ENCODE measurements at places on chromosomes 6 and 20.

DNA sequence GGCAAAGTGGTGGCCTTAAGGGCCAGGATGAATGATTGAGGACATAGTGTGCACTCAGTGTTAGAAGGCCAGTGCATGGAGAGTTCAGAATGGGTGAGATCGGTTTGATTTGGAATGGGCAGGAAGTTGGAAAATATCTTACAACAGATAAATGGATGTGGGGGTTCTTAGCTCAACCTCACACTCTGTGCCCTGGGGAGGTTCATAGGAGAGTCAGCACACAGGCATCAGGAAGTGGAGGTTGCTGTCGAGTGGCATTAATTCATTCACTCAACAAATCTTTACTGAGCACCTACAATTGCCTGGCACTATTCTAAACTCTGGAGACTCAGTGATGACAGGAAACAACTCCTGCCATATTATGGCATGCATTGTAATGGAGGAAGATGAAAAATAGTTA, 313.7 kb upstream of the SUPT3H start:
- DNase-seq, result no peak

GRCh38 chr20:39132093-39132492, 169.9 kb downstream of the DHX35 start:
- DNase-seq, result no peak

- DNase-seq, result no peak
Measured at GRCh38 chr6:7697820-7698623, 27.9 kb upstream of the BMP6 start.

GRCh38 chr20:37804584-37805566, 98.1 kb upstream of the VSTM2L start:
- DNase-seq, result no peak

- DNase-seq, result no peak
Measured at GRCh38 chr20:58005581-58006345, 222.7 kb downstream of the ANKRD60 start.

All from stimulated activated CD4-positive, alpha-beta T cell treated with anti-CD3 and anti-CD28 coated beads, Interleukin-1b, Interleukin-23, amount 100 ng/mL, for 1 hour (primary cell).